ENCODE measurements at places on chromosomes 12 and 14.

DNA sequence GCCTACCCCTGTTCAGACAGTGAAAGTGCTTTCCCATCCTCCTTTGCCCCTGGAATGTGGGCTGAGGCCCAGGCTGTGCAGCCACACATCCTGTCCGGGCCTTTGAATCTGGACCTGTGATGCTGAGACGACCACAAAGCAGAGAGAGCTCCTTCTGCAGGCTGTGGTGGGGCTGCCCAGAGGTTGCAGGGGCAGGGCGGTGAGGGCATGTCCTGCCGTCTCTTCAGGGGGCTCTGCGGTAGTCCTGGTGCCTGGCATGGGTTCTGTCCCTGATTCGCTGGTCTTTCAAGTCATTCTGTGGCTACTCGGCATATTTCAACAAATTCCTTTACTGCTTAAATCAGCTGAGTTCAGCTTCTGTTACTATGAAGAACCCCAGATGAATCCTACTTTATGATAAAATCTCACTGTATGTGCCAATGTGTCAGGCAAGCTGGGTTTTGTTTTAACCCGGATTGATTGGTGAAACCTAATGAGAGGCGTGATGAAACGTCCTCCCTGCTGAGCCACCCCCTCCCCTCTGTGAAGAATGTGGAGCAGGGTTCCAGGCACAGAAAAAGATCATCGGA, 63.4 kb upstream of the DICER1 start:
- no peak for DNase-seq

DNA sequence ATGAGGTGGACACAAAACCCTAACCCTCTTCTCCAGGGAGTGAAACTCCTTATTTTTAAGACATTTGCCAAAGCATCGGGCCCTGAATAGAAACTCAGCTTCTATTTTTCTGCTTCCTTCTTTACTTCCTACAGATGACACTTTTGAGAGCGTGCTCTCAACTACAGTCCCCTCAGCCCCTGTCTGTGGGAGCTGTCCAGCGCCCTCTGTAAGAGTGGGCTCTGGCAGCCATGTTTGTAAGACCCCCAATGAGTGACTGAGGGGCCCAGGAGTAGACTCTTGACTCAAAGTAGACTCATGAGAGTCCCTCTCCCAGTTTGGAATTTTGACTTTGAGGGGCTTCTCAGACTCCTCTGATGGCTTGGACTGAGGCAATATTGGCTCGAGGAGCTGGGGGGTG, 25.5 kb upstream of the BATF start:
- DNase-seq, result no peak

DNA sequence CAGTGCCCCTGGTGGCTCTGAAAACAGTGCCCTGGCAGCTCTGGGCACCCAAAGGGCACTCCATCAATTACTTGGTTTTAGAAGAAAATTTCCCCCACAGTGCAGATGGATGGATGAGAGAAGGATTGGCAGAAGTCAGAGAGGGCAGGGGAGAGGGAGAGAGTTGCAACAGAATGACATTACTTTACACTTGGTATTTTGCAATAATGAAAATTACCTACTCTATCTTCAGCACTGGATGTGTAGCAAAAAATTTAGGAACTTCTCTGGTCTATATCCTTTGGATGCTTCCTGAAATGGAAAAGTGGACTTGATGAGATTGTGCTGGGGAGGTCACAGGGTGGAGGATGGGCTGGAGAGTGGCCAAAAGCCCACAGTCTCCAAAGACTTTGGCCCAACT, 193.2 kb downstream of the CHST11 start:
- DNase-seq, result no peak

- DNase-seq, result no peak
Measured at GRCh38 chr14:29953501-29953900, 25.9 kb upstream of the PRKD1 start.

DNA sequence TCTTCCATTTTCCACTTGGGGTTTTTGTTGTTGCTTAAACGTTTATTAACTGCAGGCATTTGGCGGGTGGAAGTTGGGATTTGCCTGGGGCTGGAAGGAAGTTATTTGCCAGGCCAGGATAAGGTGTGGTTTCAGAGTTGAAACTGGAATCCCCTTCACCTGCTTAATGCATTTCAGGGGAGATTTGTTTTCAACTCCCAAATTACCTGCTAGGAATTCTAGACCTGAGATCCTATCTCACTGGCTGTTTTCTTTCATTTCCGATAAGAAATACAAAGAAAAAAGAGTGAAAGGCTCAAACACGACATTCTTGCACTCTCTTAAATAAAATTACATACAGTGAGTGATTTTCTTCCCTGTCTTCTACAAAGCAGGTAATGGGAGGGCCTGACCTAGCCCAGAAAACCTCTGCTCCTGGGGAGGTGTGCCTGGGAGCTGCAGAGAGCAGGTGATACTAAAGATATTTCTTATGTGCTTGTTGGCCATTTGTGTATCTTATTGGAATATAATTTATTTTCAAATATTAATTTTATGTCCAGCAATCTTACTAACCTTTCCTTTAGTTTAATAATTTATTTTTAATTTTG, 278.2 kb downstream of the ZFP36L1 start:
- DNase-seq, result no peak

DNA sequence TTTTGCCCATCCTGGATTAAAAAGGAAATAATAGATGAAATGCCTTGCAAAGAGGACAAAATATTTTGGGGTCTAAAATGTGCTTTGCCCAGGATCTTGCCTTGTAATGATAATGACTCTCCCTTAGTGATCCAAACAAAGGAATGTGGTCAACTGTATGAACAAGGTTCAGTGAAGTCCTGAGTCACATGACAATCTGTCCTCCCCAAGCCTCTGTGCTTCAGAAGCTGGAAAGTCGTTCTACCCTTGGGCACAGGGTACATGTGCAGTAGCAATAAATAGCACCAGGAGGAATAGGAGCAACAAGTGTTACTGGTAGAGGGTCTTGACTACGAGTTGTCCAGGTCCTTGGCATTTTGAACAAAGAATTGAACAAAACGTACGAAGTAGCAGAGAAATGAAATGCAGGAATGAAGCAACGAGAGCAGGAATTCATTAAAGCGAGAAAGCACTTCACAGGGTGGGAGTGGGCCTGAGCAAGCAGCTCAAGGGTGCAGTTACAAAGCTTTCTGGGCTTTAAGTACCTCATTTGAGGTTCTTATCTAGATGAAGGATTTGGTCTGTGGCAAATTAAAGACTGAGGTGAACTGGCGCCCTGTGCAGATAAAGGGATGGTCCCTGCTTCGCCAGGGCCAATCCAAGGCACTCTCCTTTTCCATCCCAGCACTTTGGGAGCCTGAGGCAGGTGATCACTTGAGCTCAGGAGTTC, 65.8 kb downstream of the RESF1 start:
- no peak for DNase-seq

GRCh38 chr14:61109288-61109687, 128.2 kb downstream of the SLC38A6 start:
- DNase-seq, result no peak

DNA sequence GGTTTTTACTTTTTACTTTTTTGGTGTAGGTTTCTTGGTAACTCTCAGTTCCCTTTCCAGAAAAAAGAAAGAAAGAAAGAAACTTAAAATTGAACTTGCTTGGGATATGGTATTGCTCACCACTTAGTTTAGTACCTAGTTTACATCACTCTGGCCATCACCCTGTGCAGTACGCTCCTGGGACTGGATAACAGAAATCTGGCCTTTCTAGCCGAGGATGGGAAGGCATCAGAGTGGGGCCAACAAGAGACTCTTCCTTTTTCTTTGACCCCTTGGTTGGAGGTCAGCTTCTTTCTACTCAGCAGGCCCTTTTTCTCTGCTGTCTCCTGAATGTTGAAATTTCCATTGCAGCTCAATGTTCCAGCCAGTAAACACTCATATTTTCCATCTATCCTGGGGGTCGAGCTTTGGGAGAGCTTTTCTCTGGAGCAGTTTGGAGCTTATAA, 156.6 kb downstream of the TGFB3 start:
- DNase-seq, result no peak

- no peak for DNase-seq
Measured at GRCh38 chr14:101623077-101623372, 61.7 kb downstream of the DIO3 start.

DNA sequence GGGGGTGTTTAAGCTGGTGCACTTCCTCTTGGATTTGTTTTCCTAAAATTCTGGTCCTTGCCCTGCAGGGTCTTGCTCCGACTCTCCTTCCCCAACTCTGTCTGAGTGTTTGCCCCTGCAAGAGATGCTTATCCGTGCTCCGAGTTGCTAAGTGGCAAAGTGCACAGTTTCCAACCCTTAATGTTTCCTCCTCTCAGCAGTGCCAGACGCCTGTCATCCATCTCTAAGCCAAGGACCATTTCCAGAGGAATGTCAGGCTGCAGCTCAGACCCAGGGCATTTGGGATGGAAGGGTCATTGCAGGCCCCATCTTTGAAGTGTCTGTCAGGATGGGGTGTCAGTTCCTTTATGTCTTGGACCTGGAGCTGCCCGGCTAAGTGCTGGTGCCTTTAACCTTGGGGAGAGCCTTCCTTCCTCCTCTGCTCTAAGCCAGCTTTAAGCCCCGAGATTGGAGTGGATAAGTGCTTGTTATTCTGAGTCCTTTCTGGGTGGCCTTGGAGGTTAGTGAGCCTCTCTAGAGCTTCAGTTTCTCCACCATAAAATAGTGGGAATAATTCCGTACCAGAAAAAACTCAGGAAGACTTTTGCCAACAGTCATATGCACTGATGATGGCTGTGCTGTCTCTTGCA, 15.0 kb downstream of the WNT5B start:
- DNase-seq, result no peak

DNA sequence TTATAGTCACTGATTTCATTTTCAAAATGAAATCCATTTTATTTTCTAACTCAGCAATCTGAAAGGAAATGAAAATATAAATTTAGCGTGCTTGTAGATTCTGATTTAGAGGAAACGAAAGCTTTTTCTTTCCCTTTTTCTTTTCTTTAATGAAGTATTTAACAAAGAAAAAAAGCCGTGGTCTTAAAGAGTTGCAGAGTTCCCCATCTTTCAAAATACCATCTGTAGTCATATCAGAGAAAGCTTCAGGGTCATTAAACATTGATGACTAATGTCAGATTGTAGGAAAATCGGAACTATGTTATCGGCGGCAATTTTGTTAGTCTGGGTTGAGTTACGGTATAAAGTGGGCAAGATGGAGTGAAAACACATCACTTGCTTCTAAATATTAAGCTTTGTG, 32.3 kb downstream of the DRAM1 start:
- DNase-seq, result no peak

GRCh38 chr12:125055591-125055990, 9.6 kb upstream of the AACS start:
- DNase-seq, result no peak

DNA sequence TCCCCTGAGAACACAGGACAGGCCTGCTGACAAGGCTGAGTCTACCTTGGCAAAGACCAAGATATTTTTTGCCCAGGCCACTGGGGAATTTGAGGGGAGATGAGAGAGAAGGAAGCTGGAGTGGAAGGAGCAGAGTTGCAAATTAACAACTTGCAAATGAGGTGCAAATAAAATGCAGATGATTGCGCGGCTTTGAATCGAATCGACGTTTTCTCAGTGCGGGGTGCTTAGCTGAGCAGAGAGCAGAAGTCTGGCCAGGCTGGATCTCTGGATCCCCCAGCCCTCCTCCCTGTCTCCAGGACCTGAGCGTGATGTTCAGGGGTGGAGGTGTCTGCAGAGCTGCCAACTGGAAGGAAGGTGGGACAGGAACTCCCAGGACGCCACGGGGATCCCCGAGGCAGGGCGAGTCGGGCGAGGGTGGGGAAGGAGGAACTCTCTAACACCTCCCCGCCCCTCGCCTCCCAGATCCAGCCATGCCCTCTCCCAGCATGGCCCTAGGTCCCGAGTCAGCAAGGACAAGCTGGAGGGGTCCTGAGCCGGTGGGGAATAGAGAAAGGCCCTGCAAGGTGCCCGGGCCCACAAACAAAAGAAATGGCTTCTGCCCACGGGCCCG, 527 bp upstream of the CARMIL3 start:
- no peak for DNase-seq

DNA sequence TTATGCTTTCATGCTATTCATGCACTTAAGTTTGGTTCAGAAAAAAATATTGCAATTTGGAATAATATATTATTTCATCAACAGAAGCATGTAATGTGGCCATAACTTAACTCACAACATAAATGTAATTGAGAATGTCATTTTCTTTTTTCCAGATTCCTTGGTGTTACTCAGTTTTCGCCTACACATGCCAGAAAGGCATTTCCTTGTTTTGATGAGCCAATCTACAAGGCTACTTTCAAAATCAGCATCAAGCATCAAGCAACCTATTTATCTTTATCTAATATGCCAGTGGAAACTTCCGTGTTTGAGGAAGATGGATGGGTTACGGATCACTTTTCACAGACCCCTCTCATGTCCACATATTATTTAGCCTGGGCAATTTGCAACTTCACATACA, 14.4 kb downstream of the TRHDE start:
- DNase-seq, result no peak

- DNase-seq, result no peak
Measured at GRCh38 chr12:5507401-5507935, 75.6 kb downstream of the NTF3 start.

DNA sequence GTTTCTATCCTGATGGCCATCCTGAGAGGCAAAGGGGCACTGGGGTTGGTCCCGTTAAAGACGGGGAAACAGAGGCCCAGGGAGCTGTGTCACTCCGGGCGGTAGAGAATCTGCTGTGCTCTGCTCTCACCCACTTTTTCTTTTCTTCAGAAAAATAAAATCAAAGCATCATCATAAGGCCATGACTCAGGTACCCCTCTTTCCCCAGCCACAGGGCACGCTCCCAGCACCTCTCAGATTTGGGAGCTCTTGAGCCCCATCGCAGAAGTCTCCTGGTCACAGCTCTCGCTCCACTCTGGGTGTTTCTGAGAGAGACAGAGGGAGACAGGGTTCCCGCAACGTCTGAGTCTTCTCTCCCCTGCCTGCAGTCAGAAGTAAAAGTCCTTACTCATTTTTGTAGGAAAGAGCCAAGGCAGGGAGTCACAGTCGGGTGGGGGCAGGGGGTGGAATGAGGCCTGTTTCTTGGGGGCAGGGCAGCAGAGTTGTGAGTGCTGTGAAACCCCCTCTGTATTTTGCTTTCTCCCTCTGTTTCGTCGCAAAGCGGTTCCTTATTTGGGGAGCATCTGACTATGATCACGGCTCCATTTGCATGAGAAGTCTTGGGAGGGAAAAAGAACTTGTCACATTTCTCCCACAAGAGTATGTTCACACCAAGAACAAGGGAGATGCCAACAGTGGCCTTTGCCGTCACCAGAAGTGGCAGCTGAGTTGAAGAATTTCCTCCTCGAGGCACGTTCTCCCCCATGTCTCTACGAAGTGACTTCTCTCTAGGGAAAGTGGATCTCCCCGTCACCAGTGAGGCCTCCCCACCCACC, 139.0 kb downstream of the BCL11B start:
- DNase-seq, result no peak

- peak; percentile 72 for DNase-seq
Measured at GRCh38 chr12:63826006-63826585, 18.4 kb upstream of the SRGAP1 start.
